ENCODE measurements at places on chromosomes 2 and 18.
A peak's percentile ranks its signal among the peaks of the same experiment; 100 is the strongest.

DNA sequence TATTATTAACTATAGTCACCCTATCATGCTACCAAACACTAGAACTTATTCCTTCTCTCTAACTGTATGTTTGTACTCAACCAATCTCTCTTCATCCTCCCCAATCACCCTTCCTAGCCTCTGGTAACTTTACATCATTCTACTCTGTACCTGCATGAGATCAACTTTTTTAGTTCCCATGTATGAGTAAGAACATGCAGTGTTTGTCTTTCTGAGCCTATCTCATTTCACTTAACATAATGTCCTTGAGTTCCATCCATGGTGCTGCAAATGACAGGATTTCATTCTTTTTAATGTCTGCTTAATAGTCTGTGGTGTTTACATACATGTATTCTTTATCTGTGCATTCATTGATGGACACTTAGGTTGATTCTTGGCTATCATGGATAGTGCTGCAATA lies 108.9 kb upstream of the RFX8 start:
- DNase-seq: no peak

GRCh38 chr2:144701259-144701658 lies 181.3 kb upstream of the ZEB2 start:
- DNase-seq: no peak

- peak; percentile 78 for DNase-seq
Observed at GRCh38 chr2:24015562-24016375, 5.9 kb downstream of the MFSD2B start.

DNA sequence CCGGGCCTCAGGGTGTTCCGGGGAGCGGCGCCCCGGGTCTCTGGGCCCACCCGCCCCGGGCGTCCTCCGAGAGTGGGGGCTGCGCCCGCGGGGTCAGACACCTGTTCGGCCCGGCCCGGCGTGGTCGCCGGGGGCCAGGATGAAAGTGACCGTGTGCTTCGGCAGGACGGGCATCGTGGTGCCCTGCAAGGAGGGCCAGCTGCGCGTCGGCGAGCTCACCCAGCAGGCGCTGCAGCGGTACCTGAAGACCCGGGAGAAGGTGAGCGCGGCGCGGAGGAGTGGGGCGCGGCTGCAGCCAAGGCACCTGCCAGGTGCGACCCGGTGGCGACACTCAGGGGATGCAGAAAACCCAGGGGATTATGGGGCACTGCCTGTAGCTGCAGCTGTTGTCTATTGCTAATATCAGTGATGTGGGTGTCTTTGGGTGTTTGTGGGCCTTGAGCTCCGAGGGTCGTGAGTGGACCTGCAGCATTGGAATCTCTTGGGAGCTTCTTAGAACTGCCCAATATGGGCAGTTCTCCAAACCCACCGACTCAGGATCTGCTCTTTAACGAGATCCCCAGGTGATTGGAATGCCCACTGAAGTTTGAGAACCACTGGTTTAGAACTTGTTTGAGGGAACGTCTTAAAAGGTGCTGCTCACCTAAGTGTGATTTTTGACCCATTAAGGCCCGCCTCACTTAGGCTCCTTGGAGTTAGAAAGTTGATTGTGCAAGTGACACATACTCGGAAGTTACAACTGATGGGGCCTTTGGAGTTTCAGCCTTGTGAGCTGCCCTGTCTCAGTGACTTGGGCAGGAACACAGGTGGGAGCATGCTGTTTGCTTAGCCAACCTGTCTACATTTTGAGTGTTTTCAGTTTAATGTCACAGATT lies 823 bp downstream of the PARD3B start:
- DNase-seq: no peak

DNA sequence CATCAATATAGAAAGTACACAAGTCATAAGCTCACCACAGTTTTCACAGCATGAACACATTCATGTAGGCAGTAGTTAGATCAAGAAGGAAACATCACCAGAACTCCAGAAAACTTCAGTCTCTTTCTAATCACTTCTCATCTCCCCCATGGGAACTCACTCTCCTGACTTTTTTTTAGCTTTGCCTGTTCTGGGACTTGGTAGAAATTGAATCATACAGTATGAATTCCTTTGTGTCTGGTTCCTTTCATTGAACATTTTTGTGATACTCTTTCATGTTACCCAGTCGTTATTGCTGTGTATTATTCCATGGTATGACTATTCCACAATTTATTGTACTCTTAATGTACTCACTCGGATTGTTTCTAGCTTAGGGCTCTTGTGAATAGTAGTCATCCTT lies 160.2 kb downstream of the TAF4B start:
- no peak for DNase-seq

DNA sequence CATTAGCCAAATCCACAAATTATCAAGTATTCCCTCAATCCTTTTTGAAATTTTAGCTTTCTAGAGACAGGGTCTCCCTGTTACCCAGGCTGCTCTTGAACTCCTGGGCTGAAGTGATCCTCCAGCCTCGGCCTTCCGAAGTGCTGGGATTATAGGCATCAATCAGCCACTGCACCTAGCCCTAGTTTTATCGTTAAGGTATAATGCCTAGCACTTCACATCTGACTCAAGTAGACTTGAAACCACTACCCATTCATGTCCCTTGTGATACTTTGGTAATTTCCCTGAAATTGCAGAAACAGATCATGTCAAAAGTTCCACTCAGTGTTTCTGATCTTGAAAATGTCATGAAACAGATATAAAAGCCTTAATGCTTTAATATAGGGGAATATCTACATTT lies 26.3 kb downstream of the MEX3C start:
- DNase-seq: no peak

DNA sequence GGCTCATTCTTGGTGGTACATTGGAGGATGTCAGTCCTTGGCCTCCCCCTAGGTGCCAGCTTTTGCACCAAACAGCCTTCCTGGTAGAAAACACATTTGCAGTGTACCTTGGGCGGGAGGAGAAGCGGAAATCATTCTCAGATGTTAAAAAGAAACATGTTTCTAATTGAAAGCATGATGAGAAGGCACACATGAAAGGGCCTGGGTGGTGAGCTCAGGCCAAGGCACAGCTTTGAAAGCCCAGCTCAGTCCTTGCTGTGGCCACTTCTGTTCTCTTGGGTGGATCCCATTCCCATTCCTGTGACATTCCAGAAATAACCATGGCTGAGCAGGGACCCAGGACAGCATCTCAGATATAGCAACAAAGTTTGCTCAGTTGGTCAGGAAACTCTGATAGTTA lies 71.5 kb downstream of the LTBP1 start:
- DNase-seq: no peak

DNA sequence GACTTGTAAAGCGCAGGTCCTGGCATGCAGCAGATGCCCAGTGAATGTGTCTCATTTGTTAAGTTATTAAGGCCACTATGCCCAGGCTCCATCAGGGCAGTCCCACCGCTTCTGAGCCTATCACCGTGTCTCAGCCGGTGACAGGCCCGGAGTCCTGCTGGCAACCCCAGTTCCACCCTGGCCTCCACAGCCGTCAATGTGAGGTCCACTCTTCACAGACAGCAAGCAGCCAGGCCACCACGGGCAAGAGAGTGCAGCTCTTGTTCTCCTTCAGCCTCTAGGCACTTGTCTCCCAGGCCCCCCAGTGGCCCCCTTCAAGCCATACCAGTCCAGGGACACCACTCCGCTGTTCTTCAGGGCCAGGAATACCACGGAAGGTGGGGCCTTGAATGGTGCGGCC lies 22.6 kb downstream of the CFAP65 start:
- peak; percentile 43 for DNase-seq

GRCh38 chr18:27843783-27844777 lies 332.9 kb downstream of the CDH2 start:
- no peak for DNase-seq

- no peak for DNase-seq
Observed at GRCh38 chr18:8367217-8367988, 241.8 kb upstream of the RAB12 start.

DNA sequence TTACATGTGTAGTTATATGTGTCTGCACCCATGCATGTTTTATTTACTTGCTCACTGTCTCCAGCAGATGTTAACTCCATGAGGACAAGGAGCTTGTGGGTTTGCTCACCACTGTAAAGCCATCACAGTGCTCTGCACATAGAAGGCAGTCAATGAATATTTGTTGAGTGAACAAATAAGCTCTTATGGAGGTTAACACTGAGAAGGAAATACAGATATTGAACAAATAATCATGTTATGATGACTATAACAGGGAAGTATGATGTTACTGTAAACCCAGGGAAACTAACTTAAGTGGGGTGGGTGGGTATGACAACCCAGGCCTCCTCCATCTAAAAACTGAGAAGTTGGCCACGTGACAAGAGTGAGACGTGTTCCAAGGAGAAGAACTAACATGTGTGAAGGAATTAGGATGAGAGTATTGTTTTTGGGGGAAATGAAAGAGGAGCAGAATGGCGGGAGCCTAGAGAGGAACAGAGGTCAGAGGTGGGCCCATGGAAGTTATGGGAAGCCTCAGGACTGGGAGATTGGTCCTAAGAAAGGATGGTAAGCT lies 6.0 kb upstream of the FAM117B start:
- DNase-seq: no peak

- DNase-seq: no peak
Observed at GRCh38 chr2:80014637-80015036, 289.9 kb downstream of the LRRTM1 start.

Measured in RWPE2 (cell line).